ENCODE measurements at places on chromosomes 6 and 20. TPM values are rescaled to one million over a fixed set of nuclear protein-coding genes. Genes with fewer than 3 reads are reported as not detected.

DNA sequence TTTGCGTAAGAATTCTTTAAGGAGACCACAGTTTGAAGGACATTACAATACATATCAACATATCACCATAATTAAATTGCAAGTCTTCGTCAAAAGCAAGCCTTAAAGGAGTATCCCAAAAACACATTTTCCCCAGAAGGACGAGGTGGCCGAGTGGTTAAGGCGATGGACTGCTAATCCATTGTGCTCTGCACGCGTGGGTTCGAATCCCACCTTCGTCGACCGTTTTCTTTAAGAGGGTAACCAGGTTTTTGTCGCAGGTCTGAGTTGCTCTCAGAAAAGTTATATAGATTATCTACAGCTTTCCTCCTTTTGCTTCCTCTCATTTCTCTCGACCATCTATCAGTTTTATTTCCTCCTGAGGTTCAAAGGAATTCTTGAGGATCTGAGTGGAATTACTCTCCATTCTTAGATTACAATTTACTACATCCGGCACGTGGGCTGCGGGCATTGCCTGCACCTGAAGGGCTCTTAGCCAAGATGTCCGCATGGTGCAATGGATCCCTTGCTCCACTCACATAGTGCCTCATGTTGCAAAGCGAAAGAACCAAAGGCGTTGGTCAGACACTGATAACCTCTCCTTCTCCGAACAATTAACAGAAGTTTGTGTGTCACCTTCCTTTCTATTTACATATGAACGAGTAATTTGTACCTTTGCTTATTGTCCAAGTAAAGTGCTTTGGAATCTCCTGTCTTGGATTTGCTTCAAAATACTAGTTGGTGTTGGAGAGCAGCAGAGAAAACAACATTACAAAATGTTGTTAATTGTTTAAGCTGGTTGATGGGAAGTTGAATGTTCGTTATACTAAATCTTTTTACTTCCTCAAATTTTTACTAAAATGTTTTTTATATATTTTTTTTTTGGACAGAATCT, 14.0 kb downstream of the POM121L2 start:
- peak; percentile 38 for DNase-seq

- no peak for DNase-seq
Observed at GRCh38 chr6:162200041-162200440, 527.5 kb downstream of the PRKN start.

DNA sequence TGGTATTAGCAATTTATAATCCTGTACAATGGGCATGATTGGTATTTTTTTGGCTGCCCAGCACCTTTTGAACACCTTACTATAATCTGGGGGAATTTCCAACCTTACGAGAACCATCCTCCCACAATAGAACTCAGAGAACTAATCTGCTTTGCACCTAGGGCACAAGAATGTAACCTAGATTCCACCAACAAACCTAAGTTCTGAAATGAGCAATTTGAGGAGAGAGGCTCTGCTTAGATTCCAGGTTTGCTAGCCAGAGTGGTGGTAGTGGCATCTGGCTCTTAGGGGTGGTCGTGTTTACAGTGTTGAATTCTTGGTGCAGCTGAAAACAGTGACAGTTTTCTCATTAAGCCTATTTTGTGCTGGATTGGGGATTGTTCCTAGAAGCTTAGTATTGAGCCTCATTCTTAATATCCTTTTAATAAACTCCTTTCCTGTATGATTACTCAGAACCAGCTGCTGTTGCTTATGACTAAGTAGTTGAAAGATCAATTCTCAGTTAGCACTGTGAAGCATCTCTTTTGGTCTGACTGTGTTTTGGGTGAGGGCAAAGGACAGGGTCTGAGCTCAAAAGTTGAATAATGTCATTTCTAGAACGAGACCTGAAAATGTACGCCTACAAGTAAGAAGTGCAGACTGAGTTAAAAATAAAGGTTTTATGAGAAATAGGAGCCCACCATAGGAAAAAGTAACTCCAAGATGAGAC, 385.6 kb downstream of the CDKAL1 start:
- no peak for DNase-seq

DNA sequence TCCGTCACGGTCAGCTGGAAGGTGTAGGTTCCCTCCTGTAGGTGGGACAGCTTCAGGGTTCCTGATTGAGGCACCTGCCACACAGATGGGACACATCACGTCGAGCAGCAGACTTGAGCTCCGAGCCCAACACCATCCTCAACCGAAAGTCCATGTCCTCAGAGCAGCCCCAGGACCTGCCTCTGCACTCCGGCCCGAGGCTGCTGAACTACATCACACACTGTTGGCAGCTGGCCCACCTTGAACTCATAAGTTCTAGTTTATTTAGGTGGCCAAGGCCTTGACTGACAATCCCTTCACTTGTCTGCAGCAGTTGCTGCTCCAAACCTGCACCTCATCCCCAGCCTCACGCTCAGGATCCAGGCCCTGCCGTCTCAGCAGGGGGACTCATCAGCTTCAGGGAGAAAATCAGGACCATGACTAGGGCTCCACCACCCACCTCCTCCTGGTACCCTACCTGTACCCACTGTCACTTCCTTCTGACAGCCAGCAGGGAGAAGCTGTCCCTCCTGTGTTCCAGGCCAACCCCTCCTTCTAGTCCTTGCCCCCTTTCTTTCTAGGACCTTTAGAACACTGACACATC, 21.0 kb downstream of the LRP11 start:
- no peak for DNase-seq

DNA sequence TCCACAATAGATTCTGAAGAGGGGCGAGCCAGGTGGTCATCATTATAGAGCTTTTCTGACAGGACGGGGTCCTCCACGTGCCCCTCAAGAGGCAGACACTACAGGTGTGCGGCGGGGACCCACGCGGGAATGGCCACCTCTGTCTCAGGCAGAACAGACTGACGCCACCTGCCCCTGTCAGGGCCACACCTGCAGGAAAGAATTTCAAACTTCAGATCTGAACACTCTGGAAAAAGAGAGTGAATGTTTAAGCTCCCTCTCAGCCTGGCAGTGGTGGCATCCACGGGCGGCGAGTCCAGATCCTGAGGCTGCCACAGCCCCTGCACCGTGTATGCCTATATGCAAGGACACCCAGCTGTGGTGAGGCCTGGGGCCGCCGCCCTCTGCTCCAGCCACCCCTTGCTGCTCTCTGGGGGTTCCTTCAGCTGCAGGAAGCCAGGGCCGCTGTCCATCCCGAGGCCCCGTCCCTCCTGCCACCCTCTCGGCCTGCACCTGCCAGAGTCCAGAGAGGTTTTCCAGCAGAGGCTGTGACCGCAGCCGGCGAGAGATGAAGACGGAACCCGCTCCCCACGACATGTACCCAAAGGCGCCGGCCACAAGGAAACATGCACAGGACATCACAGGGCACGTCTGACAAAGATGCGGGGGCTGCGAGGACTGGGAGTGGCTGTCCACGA, 234.9 kb downstream of the ERMARD start:
- DNase-seq, result peak; percentile 13

- no peak for DNase-seq
Observed at GRCh38 chr20:35917077-35917476, 37.2 kb downstream of the SCAND1 start.

DNA sequence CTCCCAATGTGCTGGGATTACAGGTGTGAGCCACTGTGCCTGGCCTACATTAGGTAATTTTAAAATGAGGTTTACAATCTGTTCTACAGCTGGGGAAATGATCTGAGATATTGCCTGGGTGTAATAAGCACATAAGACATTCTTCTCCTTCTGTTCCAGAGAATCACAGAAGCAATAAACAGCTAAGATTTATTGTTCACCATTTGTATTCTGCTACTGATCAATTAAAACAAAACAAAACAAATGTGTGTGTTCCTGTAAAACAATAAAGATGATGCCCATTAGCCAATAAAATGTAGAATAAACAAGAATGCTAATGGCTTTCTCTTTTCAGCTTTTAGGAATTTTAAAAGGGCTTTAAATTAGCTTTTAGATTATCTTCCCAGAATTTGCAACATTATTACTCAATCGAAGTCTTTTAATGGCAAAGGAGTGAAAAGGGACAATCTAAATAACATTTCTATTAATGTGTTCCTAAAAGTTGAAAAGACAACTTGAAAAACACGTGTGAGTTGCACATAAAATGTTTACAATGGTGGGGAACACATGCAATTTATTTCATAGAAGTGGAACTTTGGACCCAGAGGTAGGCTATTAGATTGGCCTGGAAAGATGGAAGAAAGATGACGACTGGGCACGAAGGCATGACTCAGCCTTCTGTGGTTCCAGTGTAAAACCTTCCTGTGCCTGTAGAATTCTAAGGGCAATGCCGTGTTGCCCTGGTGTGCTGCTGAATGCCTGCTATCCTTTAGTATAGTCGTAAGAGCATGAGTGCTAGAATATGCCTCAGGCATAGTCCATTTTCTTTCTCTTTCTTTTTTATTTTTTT, 29.0 kb upstream of the DEK start:
- no peak for DNase-seq

- DNase-seq, result peak; percentile 53
Observed at GRCh38 chr6:168050225-168050880, 28.7 kb downstream of the FRMD1 start.

GRCh38 chr6:160293844-160294243, 35.2 kb upstream of the SLC22A2 start:
- DNase-seq, result no peak

GRCh38 chr6:5439749-5440148, 178.4 kb downstream of the FARS2 start:
- DNase-seq, result no peak

- DNase-seq, result peak; percentile 80
Observed at GRCh38 chr6:32047855-32048766, 9.9 kb downstream of the CYP21A2 start.

- DNase-seq, result no peak
Observed at GRCh38 chr20:49568278-49569151, 578 bp upstream of the PTGIS start.

DNA sequence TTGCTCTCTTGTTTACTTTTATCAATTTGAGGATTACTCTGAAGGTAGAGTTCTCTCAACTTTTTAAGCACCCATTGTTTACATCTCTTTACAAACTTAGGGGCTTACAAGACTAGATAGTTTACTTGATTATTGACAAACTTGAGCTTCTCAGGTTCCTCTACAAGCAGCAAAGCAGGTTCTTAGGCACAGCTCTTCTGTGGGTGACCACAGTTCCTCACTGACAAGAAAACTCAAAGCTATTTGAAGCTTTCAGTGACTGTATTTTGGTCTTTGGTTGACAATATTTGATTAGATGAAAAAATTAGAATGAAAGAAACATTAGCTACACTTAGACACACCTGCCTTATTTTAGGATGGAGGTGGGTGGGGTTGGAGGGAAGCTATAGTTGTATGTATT, 327.3 kb upstream of the RUNX2 start:
- no peak for DNase-seq

The SLC22A23 gene
- 102 TPM for total RNA-seq

The NKAPL gene
- total RNA-seq, result 0.69 TPM

The CCDC170 gene
- total RNA-seq, result not detected
